ENCODE measurements at places on chromosomes 11 and 22.
A peak's percentile ranks its signal among the peaks of the same experiment; 100 is the strongest.

- no peak for DNase-seq
Observed at GRCh38 chr11:19237813-19238212, 2.9 kb downstream of the E2F8 start.

GRCh38 chr22:37326726-37327125, 44.4 kb downstream of the CYTH4 start:
- no peak for DNase-seq

GRCh38 chr22:25086902-25087282, 112.8 kb upstream of the CRYBB3 start:
- DNase-seq: no peak

DNA sequence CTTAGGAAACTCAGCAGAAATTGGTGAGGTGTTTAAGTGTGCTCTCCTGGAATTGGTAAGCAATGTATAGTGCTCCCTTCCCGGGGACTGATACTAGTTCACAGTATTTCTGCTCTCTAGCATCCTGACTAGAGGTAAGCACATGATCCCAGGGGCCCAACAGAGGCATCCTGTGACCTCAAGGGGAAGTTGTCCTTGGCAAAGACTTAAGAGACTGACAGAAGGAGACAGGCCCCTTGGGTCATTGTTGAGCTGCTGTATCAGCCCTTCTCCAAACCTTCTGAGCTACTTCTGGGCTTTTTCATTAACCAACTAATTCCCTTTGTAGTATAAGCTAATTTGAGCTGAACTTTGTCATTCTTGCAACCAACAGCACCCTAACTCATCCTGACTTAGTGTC, 4.3 kb upstream of the TBC1D22A start:
- no peak for DNase-seq

DNA sequence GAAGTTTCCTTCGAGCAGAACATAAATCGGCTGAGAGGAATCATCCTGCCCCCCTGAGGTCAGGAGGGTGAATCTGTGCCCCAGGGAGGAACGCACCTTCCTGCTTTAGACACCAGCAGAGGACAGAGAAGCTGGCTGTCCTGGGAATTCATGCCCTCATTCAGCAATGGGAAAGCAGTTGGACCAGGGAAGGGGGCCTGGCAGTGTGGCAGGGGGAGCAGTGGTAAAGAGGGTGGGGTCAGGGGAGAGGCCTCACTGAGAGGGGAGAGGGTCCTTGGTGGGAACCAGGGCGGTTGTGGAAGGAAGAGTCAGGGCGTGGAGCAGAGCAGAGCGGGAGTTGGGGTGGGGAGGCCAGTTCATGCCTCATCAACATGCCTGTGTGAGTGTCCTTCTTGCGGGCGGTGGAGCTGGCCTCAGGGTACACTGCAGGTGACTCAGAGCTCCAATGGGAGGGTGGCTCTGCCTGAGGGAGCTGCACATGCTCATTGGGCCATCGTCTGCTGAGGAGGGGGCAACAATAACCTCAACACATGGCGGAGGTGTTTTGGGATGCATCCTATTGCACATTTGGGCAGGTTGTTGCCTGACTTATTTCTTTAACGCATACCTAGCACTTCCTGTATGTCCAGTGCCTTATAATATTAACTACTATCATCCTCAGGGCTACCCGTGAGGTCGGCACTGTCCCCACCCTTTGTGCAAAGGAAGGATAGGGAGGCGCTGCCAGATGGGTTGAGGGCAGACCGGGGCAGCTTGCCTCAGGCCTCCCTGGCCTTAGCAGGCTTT, 23.2 kb downstream of the MED15 start:
- no peak for DNase-seq

- DNase-seq: no peak
Observed at GRCh38 chr11:110526323-110526722, 96.6 kb downstream of the FDX1 start.

- DNase-seq: no peak
Observed at GRCh38 chr11:56331861-56332491, 13.9 kb upstream of the OR8K1 start.

DNA sequence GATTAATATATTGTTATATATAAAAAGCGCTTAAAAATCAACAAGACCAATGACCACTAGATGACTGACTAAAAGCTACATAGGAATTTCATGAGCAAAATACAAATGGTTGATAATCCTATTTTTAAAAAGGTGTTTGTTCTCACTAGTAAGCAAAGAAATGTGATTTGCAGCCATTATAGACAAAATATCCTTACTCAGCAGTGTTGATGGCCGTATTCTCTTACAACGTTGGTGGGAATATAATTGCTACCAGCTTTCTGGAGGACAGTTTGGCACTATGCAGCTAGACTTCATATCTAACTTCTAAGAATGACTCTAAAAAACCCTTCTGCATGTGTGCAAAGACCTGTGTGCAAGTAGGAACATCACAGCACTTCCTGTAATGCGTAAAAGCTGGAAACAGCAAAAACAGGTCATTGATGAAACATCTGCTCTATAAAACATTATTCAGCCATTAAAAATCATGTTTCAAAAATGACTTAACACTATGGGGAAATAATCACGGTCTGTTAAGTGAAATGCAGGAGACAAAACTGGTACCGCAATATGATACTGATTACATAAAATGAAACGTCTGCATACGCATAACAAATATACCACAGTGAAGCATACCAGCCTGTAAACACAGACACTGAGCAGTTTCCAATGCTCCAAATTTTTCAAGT, 70.1 kb upstream of the LINC01488 start:
- DNase-seq: no peak

GRCh38 chr11:12287374-12288211, 89.8 kb upstream of the PARVA start:
- peak; percentile 40 for DNase-seq

- no peak for DNase-seq
Observed at GRCh38 chr22:23774922-23775436, 2.3 kb downstream of the MMP11 start.

DNA sequence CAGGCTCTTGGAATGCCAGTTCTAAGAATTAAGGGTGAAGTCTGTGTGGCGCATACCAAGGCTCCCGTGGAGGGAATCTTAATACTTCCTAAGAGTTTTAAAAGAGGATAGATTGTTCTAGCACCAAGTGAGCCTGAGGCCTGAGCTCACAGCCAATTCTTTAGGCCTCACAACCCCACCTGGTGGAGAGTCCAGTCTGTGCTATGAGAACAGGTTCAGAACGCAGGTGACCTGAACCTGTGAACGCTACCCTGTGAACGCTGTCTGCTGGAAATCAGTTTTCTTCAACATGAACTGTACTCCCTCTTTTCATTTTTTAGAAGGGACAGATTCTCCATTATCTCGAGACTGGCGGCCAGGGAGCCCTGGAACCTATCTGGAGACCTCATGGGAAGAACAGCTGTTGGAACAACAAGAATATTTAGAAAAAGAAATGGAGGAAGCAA, 43.2 kb upstream of the DLAT start:
- no peak for DNase-seq

DNA sequence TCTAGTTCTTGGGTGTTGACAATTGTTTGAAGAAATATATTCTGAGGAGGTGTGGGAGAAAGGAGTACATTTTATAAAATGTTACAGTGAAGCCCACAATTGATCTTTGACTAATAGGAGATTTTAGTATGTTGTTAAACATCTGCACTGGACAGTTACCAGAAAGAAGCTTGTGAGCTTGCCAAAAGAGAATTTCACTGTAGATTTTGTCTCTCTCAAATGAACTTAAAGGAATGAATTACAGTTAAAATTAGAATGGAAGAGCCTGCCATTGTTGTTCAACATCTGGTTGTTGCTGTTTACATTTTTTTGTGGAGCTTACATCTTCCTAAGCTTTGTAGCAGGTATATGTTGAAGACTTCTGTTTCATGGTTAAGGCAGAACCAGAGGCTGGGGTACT, 620.5 kb upstream of the CCDC179 start:
- DNase-seq: no peak

DNA sequence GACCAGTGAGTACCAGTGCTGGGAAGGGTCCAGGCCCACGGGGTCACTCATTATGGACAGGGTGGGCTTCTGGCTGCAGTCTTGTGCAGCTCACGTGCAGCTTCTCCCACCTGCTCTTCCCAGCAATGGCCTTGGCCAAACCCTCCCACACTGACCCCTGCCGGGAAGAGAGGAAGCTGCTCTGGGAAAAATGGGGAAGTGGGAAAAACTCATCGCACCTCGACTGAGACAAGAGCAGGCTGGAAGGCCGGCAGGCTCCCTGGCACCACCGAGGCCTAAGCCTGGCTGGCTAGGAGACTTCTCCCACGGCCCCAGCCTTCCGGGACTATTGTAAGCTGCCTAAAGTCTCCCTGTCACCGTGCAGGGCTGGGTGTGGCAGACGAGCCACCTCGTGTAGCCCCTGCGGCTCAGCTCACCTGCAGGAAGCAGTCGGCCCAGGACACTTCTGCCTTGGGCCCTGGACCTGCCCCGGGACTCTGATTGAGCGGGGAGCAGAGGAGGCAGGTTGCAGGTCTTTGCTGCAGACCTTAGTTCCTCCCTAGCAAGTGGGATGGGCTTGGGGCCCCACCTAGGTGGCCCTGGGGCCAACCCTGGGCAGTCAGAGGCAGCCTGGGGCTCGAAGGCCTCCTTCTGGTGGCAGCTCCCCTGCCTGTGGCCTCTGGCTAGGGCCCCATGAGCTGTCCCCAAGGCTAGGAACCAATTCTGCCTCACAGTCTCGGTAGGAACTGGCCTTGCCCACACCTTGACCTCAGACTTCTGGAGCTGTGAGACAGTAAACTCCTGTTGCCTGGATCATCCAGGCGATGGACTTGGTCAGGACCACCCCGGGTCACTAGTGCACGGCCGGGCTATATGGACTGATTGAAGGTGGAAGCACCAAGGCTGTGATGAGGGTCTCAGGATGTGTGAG, 23.1 kb downstream of the MRGPRG start:
- DNase-seq: no peak

- no peak for DNase-seq
Observed at GRCh38 chr11:30774496-30775232, 188.5 kb upstream of the MPPED2 start.

- no peak for DNase-seq
Observed at GRCh38 chr11:28922386-28922981, 814.3 kb downstream of the METTL15 start.

- no peak for DNase-seq
Observed at GRCh38 chr22:34798605-34799004, 267.4 kb upstream of the ISX start.

- no peak for DNase-seq
Observed at GRCh38 chr11:13352711-13353110, 75.1 kb downstream of the BMAL1 start.

- DNase-seq: peak; percentile 39
Observed at GRCh38 chr11:126163074-126163700, 48.3 kb downstream of the RPUSD4 start.

GRCh38 chr11:60183591-60184205, 815 bp upstream of the MS4A6A start:
- no peak for DNase-seq

DNA sequence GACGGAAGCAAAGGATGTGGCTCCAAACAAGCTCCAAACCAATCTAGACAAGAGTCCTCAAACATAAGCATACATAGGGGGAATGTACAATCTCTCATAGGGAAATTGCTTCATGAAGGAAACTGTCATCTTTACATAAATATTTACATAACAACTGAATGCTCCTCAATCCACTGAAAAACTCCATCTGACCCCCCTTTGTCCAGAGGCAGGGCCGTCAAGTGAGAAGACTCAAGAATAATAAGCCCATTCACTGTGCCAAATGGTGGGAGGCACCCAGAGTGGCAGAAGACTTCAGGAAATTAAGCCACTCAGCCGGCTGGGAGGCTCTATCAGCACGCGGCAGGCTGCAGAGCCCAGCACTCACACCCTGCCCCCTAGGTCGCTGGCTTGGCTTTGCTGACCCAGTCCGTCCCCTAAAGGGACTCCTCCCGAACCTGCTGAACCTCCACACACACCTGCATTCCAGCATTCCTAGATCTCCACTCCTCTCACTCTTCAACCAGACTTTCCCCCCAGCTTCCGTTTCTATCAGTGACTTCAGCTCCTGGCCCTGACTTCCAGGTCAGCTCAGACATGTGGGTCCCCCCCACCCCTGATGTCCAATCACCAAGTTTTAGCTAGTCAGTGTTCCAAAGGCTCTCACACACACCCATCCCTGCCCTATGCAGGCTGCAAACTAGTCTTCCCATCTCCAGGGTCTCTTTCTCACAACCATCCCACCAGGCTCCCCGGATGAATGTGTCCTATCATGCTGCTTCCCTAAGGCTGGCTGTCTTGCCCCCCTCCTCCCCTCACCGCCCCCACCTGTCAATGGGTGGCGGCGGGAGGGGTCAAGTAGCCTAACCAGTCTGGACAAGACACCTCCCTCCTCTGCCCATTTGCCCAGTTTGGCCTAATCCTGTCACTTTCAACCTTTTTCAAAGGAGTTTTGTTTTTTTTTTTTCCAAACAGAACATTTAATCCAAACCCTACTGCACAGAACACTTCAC, 11.3 kb downstream of the VPS37C start:
- DNase-seq: no peak

DNA sequence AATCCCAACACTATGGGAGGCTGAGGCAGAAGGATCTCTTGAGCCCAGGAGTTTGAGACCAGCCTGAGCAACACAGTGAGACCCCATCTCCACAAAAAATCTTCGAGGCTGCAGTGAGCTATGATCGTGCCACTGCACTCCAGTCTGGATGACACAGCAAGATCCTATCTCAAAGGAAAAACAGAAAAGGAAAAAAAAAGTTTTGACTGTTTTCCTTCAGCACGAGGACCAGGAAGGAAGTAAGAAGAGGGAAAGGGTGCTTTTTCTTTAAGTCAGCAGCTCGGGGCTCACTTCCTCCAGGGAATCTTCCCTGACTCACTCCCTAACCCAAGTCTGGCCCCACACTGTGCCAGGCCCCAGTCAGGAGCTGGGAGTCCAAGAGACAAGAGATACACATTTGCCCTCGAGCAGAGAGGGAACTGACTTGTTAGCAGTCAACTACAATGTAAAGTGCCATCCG, 14.2 kb downstream of the ARRB1 start:
- no peak for DNase-seq

- no peak for DNase-seq
Observed at GRCh38 chr11:4191031-4191571, 96.5 kb downstream of the RRM1 start.

DNA sequence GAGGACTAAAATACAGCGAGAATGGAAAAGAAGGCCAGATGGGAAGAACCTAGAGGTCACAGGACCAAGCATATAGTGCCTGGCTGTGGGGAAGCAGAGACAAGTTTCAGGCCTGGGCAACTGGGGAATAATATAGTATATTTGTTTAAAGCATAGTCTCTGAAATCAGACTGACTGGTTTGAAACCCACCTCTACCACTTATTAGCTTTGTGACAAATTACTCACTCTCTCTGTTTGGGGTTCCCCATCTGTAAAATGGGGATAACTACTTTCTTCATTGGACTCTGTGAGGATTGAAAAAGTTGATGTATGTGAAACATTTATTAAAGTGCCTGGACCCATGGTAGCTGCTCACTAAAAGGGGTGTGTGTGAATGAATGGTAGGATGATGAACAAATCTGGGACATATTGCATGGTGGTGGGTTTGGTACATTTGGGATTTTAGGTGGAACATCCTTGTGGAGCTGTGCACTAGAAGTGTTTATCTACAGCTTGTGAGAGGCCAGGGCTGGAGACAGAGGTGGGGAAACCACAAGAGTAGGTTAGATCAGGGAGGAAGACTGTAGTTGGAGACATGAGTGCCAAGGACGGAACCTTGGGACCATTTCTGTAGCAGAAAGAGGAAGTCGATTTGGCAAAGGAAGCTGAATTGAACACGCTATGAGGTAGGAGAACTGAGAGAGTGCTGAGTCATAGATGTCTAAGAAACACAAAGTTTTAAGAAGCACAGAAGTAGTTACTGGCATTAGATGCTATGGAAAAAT, 52.6 kb downstream of the SWAP70 start:
- DNase-seq: no peak

GRCh38 chr22:27298332-27298731, 503.2 kb downstream of the MN1 start:
- no peak for DNase-seq

Data from ovary (tissue), 10 donors.